Thoracic aorta (tissue), 2 donors: ENCODE measurements at places on chromosomes 4 and X. TPM values are rescaled to one million over a fixed set of nuclear protein-coding genes. Genes with fewer than 3 reads are reported as not detected.

Gene MAGEH1
- total RNA-seq, result 66.5 TPM

- DNase-seq, result no peak
Measured at GRCh38 chrX:119130911-119131310, 3.3 kb upstream of the KIAA1210 start.

DNA sequence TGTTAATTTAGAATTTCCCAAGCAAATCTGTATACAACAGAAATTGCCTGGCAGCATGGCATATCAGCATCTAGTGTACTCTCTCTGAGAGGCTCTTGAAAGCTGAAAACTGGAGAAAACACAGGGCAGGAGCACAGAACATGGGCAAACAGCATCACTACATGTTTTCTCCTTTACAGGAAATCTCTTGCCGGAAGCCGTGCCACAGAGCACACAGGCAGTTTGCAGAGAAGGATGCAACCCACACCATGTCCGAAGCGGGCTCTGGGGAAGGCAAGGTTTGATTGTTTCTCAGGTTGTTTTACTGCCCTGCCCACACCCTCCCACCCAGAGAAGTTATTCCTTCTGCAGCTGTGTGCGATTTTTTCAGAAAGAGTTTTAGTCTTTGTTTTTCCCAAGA is 41.1 kb upstream of the FAM9C start:
- DNase-seq, result no peak

DNA sequence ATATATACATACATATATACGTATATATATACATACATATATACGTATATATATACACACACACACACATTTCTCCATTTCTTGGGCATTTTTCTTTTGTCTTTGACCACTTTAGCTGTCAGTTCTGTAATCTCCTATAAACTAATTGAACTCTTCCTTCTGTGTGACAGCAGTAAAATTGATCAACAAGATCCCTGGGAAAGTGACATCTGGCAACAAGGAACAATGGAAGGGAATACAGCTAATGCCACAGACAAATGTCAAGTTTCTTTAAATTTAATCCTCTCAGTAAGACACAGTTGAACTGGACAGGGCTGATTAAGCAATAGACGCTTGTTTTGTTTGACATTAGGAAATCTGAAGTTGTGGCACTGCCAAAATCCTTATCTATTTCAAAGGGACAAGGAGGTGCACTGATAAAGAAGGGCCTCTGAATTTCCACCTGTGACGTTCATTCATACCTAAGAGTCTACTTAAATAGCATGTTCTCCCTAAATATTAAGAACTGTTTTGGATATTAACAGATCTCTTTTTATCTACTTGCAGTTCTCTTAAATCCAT is 126.9 kb downstream of the RNF150 start:
- no peak for DNase-seq

Gene GPR119
- total RNA-seq, result not detected

GRCh38 chr4:40305328-40306170 is 29.6 kb upstream of the CHRNA9 start:
- no peak for DNase-seq

DNA sequence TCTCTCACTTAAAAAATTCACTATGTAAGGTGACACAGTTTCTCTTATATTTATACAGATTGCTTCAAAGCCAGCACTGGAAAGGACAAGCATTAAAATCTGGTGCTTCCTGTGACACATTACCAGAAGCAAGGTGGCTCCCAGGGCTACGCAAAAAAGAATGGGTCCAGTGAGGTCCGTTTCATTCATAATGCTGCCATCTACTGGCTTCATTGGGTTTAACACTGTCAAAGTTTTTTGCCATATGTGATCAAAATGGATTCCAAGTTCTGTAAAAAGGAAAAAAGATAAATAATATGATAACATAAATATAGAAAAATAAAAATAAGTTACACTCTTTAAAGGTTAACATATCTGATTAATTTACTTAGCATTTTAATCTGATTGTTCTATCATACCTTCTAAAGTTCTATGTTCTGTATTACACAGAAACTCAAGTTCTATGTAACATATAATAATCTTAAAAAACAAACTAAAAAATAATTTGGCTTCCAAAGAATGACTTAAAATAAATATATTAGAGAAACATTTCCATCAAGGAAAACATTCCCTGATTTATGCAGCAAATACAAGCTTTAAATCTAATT is 22.1 kb downstream of the YIPF7 start:
- no peak for DNase-seq
